NCI-H345 (cell line): ENCODE measurements at places on chromosomes 4 and X.

GRCh38 chrX:54193085-54193821, 10.2 kb upstream of the FAM120C start:
- DNase-seq, result no peak

DNA sequence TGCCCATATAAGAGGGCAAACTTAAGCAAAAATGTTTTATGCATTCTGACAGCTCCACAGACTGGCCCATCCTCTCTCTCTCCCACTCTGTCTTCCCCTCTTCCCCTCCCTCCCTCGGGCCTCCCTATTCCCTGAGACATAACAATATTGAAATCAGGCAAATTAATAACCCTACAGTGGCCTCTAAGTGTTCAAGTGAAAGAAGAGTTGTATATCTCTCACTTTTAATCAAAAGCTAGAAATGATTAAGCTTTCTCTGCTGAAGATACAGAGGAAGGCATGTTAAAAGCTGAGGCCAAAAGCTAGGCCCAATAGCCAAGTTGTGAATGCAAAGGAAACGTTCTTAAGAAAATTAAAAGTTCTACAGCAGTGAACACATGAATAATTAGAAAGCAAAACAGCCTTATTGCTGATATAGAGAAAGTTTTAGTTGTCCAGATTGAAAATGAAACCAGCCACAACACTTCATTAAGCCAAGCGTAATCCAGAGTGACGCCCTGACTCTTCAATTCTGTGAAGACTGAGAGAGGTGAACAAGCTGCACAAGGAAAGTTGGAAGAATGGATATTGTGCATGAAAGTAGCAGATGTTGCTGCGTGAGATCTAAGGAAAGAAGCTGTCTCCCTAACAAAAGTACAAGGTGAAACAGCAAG, 54.9 kb downstream of the USO1 start:
- DNase-seq, result no peak

- no peak for DNase-seq
Measured at GRCh38 chr4:134388351-134388750, 186.8 kb upstream of the PABPC4L start.

- DNase-seq, result no peak
Measured at GRCh38 chrX:27728291-27728690, 79.5 kb upstream of the MAGEB10 start.

- DNase-seq, result no peak
Measured at GRCh38 chr4:14348506-14348905, 653.8 kb upstream of the CPEB2 start.

- no peak for DNase-seq
Measured at GRCh38 chr4:163673848-163674697, 179.6 kb downstream of the TMA16 start.

DNA sequence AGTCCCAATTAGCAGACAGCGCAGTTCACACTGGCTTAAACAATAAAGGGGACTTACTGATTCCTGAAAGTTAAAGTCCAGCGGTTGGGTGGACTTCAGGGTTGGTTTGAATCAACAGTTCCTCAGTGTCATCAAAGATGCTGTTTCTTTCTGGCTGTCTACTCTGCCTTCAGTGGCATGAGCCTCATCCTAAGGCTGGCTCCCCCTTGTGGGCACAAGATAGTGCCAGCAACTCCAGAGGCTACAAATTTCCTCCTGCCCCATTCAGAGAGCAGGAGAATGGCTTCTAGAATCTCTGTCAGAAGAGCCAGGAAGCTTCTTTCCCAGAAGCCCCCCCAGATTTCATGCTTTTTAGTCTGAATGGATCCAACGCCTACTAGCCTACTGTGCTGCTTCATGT, 82.4 kb upstream of the MTM1 start:
- peak; percentile 4 for DNase-seq

- DNase-seq, result peak; percentile 30
Measured at GRCh38 chrX:26032111-26032912, 105.8 kb upstream of the MAGEB18 start.

GRCh38 chrX:75067931-75068330, 88.2 kb downstream of the ABCB7 start:
- DNase-seq, result no peak

- no peak for DNase-seq
Measured at GRCh38 chr4:105274504-105274903, 127.8 kb downstream of the TET2 start.

DNA sequence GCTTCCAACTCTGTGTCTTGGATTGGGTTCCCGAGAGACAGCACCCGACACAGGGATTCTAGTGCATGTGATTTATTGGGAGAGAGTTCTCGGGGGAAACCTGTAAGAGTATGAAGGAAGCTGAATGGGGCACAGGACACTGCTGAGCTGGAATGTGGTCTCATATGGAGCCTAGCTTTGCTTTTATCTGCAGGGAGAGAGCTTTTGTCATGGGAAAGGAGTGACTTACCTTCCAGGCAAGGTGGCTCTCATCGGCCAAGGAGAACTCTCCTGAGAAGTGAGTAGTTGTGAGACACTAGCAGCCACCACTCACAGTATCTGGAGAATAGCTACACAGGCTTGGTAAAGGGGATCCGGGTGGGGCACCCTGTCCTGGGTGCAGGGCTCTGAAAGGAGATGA, 124.5 kb downstream of the NHS start:
- DNase-seq, result no peak

DNA sequence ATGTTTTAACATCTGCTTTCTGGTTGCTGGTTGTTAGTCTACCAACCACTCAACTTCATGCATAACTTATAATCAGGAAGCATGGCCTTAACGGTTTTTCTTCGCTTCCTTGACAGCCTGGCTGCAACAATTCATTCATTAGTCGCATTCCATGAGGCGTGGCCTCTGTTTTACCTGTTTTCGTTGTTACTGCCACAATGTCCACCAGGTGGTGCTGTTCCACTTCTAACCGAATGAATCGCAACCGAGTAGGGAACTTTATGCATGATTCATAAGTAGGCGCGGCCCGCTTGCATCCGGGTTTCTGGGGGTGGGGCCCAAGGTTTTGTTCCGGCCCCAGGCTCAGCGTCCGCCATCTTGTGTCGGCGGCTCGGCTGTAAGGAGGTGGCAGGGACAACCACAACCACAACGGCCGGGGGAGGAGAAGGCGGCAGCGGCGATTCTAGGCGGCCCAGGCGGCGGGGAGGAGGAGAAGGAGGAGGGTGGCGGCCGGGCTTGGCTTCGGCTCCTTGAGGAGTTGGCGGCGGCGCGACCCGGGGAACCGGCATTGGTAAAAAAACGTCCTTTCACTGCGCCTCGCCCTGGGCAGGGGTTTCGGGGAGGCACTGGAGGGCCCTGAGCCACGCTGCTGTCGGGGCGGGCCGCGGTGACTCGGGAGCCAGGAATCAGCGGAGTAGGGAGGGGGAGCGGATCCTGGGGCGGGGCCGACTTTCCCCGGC, at the start of gene UBA1:
Gene UBA1, plus strand, starts transcription at position 355 of the 719 bp plus-strand sequence. CDS start 4,974 bp downstream, outside the sequence.
- DNase-seq, result peak; percentile 97

- no peak for DNase-seq
Measured at GRCh38 chrX:144732588-144732987, 514.7 kb upstream of the SPANXN1 start.

DNA sequence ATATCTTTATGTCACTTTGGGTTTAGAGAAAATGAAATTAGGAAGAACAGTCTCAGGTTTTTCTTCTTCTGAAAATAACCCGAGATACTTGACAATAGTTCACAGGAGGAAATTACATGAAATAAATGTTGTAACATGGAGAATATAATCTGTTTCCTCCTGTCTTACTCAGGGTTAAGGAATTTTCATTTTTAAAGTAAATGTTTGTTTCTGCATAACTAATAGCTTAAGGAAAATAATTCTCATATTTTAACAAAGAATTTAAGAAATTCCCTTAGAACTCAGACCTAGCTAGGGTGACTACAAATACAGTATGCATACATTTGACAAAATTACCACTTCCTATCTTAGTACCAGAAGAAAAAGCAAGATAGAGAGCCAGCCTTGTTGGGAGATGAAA, 17.2 kb upstream of the SPRY1 start:
- DNase-seq, result no peak

- peak; percentile 77 for DNase-seq
Measured at GRCh38 chr4:40395908-40396793, 61.0 kb downstream of the CHRNA9 start.

DNA sequence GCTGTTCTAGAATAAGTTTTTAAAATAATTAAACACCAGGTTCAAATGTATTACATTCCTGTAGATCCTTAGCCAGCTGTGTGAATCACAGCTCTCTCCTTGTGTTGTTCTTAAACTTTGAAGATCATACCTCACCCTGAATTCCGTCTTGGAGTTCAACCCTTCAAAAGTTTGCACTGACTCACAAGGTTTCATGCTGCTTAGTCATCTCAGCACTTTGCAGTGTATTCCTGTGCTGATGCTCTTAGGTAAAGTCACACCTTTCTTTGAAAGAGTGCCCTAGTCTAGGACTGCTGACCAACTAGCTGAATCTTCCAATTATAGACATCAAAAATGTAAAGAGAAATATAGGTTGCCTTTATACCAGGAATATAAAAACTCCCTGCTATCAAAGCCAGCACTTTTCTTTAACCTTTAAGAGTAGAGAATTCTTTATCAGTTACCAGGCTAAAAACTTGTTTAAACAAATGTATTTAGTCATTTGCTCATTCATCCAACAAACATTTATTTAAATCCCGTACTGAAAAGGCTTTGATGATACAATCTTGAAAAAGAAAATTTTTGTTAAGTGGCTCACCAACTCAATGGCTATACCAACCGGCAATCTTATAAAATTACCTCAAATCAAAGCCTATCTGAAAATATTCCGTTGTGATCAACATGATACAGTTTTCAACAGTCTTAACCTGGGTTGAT, 169.7 kb downstream of the RAP1GDS1 start:
- DNase-seq, result no peak

DNA sequence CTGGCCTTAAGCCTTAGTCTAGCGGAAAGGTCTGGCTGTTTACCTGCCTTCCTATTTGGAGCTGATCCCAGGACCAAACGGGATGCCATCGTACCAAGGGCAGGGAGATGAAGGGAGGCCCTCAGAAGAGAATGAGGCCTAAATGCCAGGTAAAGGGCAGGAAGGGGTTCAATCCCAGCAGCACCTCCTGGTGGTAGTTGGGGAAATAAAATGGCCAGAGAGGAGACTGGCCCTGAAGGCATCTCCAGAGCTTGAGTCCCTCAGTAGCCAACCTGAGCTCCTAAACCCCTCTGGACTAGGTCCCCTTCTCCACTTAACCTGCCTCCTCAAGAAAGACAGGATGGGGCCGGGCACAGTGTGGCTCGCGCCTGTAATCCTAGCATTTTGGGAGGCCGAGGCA, 53.7 kb downstream of the KDM5C start:
- DNase-seq, result no peak

DNA sequence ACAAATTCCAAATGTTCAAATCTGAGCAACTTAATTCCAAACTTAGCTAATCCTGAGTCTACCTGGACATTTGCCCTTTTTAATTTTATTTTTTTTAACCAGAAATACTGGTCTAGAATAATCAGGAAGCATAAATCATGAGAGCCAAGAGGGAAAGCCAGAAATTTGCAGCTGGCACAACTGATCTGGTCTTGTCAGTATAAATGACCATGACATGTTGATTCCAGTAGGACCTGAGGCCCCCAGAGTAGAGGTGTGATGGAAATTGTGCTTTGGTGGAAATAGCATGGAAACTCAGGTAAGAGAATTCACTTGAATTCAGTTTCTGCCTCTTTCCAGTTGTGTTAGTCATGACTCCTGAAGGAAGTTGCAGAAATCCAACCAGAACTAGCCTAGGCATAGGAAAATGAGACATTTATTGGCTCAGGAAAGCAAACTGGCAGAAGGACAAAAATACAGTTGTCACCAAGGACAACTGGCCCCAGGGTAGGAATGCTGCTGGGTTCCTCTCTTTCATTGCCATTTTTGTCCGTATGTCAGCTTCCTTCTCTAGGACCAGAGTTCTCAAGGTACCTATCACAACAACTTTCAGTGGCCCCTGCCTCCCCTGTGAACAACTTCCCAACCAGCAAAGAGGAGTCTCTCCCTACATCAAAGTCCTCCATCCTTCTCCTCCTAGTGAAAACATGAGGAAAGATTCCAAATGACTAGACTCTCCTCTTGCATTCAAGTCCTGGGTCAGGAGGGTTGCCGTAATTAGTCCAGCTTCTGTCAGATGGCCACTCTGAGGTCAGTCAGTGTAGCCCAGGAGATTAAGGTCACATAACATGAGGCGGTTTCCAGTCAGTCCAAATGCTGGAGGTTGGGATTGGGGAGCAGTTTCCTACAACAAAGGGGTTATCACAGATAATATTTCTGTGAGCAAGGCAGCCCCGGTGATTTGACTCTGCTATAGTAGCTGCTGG, 29.3 kb upstream of the MYOZ2 start:
- DNase-seq, result no peak

DNA sequence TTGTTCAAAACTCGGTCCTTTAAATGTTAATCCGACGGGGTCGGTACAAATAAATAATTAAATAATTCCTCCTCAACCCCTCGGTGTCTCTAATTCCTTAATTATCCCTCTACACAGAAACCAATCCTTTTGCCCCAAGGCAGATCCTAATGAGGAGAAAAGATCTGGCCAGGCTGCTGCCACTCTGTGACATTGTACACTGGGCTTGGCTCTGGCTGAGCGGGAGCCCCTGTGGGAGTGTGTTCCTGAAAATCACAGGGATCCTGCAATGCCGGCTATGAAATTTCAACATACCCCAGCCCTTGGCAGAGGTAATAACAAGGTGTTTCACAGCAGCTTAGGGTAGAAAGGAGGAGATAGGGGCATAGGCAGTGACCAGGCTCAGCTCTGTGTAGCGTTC, 96.0 kb downstream of the DHRSX start:
- DNase-seq, result no peak

DNA sequence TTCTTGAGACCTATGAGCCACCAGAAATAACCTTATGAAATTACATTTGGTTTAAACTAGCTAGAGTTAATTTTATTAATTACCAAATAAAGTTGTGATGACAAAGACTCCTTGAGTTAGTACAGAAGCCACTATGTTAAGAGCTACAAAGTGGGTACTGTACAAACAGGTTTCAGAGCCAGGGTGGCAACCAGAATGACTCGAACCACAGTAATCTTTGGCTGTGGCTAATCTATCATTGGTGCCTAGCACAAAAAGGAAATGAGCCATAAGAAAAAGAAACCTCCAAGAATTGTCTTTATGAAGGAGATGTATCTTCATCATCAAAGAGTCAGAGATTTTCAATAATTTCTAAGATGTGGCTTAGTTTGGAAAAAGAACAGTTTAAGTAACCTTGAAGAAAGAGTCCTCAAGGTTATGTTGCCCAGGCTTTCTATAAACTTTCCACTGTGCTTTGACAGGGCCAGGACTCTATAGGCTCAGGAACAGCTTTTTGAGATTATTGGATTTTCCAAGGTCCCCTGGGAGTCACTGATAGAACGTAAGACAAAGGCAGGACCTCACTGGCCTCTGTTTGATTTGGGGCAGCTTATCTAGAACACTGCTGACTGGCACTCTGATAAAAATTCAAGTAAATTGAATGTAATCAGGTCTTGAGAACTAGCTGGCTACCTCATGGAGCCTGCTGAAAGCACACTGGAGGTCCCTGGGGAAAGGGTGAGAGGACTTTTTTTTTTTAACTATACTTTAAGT, 777.7 kb downstream of the STIM2 start:
- no peak for DNase-seq

- no peak for DNase-seq
Measured at GRCh38 chr4:67721315-67721769, 20.4 kb upstream of the UBA6 start.

DNA sequence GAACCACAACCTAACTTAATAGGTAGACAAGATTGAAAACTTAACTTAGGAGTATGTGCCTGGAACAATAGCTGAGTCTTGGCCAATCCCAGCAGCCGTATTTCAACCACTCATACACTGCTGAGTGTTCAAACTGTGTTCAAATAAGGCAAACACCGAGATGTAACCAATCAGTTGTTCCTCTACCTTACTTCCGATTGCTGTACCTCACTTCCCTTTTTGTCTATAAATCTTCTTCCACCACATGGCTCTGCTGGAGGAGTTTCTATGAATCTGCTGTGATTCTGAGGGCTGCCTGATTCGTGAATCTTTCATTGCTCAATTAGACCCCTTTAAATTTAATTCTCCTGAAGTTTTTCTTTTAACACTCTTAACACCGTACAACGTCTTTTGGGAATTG, 108.0 kb downstream of the ANAPC4 start:
- no peak for DNase-seq
